ENCODE measurements at places on chromosomes 5 and 9.

- DNase-seq, result peak; percentile 84
These were observed 2.4 kb downstream of the CARD19 start for GRCh38 chr9:93098236-93098946.

DNA sequence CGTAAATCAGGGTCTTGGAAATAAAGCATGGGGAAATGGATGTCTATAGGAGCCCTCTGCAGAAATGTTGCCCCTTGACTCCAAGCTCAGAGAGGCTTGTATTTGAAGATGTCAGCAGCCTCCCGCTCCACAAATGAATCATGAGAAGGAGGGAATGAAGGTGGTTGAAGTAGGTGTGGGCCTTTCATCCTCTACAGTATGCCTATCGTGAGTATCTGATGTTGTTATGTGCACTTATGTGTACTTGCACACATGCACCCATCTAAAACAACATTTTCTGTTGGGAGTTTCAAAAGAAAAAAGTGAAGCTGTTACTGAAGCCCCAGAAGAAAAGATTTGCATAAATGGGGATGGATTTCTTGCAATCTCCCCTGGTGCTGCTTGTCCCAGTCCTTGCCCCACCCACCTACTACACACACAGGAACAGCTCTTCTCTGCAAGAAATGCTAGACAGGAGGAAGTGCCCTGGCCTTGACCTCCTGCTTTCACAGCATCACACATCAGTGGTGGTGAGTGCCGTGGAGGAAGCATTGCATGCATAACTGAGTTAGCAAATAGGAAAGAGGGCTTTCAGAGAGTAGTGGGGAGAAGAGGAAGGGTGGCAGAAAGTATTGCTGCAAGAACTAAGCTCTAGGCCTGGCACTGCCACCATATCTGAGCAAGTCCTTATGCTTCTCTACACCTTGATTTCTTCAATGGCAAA is 156.1 kb downstream of the SNX18 start:
- DNase-seq, result no peak

GRCh38 chr5:107766439-107766838 is 95.7 kb upstream of the EFNA5 start:
- no peak for DNase-seq

DNA sequence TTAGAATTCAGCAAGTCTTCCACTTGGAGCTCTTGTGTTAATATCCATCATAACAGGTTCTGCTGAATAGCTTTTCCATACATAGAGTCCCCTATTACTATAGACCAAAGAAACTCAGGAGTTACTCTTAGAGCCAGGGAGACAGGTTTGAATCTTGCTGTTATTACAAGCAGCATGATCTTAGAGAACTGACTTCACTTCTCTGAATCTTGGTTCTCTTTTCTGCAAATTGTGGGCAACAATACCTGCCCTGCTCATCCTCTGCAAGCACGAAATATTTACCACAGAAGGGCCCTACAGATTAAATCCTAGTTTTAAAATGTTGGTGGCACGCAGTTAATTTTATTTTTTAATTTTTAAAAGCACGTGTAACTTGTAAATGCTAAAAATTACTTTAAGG is 111.7 kb downstream of the TLR4 start:
- no peak for DNase-seq

DNA sequence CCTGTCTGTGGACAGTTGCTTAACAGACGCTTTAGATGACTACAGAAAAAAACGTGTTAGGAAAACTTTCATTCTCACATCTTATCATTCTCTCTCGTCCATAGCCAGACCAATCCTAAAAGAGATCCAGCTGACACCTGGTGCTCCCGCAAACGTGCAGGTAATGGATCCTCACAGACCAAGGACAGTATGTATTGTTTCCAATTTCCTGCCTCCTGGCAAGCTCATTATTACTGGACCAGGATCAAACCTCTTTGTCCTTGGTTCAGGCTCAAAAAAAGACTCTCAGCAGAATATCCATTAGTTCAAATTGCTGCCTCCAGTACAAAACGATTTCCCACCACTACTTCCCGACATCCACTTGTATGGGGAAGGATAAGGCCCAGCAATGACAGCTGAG is 62.4 kb downstream of the SERINC5 start:
- no peak for DNase-seq

DNA sequence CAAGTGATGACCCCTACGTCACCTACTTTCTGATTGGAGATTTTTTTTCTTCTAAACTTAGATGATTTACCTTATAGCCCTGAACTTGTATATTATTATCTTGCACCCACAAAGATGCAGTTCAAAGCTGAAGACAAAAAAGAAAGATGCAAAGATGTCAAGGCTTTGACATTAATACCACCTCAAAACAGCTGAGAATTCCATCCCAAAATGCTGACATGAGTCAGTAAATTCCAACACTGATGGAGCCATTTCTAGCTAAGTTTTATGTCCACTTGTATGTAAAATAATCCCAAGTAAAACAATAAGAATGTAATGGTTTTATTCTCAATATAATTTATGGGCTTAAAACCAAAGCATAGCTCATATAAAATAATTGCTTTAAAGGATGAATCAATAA is 91.5 kb upstream of the CDH9 start:
- DNase-seq, result no peak

DNA sequence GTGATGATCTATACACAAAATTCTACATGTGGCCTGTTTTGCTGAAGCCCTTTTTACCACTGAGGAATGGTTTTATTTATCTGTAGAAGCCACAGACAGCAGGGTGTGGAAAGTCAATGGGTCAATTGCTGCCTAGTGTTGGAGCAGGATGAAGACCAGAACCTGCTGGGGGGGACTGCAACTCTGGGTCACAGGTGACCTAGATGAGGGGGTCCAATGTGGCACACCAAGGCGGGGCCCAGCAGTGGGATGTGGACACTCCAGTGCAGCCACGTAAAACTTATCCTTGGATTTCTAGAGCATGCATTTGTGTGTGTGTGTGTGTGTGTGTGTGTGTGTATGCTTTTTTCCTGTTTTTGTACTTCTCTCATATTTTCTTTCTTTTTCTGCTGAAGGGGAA is 147.5 kb upstream of the PHYKPL start:
- no peak for DNase-seq

DNA sequence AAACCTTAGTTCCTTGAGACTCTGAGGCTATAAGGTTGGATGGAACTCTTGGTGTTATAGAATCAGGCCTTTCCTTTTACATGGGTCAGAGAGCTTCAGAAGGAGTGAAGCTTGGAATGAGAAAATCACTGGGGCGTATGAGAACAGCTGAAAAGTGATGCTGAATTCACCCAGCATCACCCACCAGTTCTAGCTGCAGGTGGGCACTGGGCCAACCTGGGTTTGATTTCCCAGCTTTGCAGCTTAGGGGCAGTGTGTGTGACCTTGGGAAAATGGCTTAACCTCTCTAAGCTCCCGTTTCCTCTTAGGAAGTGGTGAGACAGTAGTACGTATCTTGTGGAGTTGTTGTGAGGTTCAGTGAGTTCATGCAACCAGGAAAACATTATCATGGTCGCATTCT is 10.7 kb downstream of the PCDH12 start:
- DNase-seq, result no peak

GRCh38 chr5:134714541-134714940 is 23.8 kb upstream of the CAMLG start:
- DNase-seq, result no peak

DNA sequence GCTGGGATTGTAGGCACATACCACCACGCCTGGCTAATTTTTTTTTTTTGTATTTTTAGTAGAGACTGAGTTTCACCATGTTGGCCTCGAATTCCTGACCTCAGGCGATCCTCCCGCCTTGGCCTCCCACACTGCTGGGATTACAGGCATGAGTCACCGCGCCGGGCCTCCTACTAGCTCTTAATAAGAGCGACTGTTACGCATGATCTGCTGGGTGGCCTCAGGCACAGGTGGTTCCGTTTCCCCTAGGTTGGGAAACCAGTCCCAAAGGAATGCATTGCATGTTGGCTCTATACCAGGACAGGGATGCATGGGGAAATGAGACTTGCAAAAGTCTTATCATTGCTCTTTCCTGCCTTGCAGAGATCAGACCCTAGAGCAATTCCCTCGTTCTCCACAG is 184.7 kb upstream of the PPP1R26 start:
- DNase-seq, result no peak

DNA sequence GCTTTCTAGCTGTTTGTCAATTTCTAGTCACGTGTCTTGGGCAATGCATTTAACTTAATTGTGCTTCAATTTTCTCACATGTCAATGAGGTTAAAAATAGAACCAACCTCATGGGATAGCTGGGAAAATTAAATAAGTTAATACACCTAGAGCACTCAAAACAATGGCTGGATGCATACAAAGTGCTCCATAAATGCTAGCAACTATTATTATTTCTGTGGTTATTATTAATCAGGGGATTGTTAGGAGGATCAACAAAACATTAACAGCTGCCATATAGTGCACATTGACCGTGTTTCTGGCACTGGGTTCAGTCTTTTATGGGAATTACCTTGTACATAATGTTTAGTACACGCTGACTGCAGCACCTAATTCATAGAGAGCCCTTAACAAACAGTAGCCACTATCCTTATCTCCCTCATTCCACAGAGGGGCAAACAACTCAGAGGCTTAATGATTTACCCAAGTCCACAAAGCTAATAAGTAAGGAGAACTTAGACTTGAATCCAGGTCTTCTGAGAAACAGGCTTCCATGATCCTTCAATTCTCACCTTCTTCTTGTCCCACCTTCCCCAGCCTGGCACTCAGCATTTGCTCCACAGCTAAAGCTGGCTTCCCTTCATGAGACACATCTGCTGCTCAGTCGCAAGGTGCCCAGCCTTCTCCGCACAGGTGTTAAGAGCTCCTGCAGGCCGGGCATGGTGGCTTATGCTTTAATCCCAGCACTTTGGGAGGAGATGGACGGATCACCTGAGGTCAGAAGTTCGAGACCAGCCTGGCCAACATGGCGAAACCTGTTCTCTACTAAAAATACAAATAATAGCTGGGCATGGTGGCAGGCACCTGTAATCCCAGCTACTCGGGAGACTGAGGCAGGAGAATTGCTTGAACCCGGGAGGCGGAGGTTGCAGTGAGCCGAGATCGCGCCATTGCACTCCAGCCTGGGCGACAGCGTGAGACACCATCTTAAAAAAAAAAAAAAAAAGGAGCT is 137.4 kb upstream of the ABCA1 start:
- DNase-seq, result no peak

DNA sequence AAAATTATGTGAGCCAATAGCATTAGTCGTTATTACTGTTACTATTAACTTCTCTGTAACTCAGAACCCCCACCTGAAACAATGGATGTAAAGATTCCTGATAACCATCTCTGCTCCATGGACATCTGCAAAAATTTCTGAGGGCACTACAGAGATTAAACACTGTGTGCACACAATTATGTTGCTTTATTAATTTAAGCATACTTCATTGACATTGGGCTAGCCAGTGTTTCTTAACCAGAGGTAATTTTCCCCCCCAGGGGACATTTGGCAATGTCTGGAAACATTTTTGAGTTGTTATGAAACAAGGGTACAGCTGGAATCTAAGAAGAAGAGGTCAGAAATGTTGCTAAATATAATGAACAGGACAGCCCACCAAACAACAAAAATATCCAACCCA is 19.3 kb downstream of the SLIT3 start:
- no peak for DNase-seq

DNA sequence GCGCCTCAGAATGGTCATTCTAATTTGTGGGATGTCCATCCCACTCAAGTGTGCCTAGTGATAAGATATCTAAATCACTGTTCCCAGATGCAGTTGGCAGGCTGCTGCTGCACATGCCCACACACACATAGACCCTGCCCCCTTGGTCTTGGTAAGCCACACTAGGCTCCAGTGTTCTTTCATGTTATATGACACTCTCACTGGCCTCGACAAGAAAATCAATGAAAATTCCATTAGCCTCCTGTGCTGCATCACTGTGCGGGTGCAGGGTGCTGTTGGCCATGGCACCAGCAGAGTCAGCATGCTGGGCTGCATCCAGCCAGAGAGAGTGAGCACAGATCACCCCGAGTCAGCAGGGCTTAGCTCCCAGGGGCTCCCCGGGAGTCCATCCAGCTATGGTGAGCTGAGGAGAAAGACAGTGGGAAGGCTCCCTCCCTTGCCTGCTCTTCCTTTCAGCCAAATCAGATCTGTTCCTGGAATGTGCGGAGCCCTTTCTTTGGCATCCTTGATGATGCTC is 59.9 kb downstream of the ABLIM3 start:
- no peak for DNase-seq

DNA sequence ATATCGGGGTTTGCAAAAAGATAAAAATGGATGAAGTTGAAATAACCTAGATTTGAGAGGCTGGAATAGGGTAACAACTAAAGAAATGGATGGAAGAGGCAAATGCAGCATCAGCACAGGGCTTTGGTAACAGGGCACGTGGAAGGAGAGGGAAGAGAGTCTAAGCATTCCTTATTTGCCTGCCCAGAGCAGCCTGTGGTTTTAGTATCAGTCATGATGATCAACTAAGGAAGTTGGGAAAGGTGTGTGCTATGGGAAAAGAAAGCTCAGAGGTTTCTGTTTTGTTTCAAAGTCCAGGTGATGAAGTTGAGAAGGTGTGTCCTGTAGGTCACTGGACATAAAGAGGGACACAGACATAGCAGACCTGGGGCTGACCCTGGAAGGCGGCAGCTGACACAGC is 28.8 kb downstream of the GAS1 start:
- no peak for DNase-seq

DNA sequence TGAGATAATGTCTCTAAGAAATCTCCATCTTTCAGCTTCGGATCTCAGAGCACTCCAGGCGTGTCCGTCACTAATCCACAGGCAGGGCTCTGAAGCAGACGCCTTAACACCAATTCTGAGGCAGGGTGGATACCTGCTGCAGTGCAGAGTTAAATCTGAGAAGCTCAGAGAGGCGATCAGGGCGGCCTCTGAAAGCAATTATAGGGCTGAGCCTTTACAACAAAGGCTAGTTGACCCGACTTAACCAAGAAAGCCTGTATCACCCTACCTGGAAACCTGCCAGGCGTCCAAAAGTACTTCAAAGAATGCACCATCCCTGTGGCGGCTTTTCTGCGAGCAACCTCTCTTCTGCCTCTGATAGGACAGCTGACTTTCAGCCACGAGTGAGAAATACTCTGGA is 134.8 kb upstream of the MSX2 start:
- DNase-seq, result no peak

GRCh38 chr9:96515621-96516470 is 65.9 kb downstream of the HABP4 start:
- no peak for DNase-seq

- no peak for DNase-seq
These were observed 16.6 kb downstream of the VAV2 start for GRCh38 chr9:133975511-133975910.

DNA sequence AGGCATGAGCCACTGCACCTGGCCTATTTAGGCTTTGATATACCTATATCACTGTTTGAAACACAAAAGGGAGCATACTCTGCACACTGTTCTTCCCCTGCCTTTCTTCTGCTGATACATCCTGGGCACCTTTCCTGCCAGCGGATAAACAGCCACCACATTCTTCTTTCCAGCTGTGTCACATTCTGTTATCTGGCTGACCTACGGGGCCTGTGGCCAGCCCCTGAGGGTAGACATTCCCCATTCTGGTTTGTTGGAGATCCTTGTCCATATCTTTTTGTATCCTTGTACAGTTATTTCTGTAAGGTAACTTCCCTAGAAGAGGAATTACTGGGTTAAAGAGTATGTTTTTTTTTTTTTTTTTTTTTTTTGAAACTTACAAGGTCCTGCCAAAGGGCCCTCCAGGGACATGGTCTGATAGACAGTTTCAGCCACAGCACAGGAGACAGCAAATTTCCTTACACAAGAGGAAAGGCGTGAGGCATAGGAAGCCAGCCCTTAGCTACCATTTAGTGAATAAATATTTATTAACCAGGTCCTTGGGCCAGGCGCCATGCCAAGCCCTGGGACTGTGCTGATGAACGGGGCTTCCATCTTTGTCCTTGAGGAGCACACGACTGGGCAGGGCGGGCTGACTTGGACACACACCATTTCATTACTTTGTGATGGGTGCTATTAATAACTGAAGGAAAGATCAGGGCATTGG is 57.8 kb downstream of the ERGIC1 start:
- no peak for DNase-seq

All from HS-27A (cell line).